ENCODE measurements at places on chromosomes 2 and 18.

DNA sequence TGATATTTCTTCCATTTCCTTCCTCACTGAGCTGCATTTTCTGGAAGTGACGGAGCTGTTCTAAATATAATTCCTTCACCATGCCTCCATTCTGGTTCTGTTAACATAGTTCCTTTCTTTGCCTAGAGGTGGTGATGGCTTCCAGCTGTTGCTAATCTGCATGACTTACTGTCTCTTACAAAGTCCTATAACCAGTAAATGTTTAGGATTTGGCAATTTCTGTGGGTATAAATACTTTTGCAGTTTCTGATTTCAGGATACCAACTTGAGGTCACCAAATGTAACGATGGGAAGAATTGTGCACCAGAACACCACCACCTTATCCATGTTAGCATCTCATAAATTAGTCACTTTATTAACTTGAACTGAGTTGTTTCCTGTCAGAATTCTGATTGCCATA lies 101.7 kb upstream of the FN1 start:
- no peak for DNase-seq

- DNase-seq = no peak
Observed at GRCh38 chr2:134283661-134284060, 29.8 kb downstream of the MGAT5 start.

GRCh38 chr2:75390169-75390568 lies 170.6 kb downstream of the EVA1A start:
- DNase-seq = no peak

- no peak for DNase-seq
Observed at GRCh38 chr2:153536115-153536514, 57.6 kb upstream of the RPRM start.

GRCh38 chr18:60485201-60485600 lies 112.6 kb upstream of the MC4R start:
- peak; percentile 7 for DNase-seq

DNA sequence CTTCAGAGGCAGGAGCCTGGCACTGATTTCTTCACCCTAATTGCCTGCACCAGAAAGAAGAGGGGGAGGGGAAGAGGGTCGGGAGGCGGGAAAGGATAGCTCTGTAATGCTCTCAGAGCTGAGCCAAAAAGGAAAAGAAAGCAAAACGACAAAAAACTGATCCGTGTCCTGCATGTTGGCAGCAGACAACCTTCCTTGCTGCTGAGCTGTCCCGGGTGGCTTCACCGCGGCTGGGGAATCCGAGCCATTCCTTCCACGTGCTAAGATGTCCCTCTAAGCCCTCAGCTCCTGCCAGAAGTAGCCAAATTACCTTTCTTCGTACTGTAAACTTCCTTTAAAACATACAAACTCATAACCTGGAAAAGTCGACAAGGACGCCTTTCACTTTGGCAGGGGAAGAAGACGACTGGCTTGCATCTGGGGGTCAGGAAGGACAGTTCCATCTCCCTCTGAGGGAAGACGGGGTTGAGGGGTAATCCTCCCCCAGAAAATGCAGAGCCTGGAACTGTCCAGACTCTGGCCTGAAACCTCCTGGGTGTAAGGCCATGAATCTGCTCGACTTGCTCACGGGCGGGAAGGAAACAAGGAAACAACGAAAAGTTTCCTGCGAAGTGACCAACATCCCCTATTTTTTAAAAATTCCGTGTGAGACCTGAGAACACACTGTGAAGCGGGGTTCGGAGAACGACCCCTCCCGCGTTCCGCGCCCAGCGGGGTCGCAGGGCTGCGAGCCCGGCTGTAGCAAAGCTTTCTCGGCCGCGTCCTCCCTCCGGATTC lies 7.7 kb downstream of the OTX1 start:
- DNase-seq = no peak

- DNase-seq = no peak
Observed at GRCh38 chr2:42957109-42957860, 164.9 kb upstream of the HAAO start.

- no peak for DNase-seq
Observed at GRCh38 chr18:64244571-64244970, 95.7 kb upstream of the LINC00305 start.

DNA sequence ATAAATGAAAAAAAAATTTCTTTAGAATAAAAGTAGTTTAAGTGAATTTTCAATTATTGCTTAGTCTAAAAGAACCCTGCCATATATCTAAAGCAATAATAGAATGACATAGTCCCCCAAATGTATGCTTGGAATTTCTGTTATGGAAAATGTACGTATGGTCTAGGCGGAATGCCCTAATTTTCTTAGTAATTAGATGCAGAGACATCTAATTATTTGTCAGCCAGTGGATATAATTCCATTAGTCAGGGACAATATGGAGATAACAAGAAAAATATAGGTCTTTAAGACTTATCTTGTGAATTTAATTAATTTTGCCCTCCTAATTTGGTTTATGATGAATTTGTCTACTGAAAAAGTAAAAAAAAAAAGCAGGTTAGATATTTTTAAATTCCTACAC lies 460.9 kb upstream of the SOX11 start:
- DNase-seq = no peak

DNA sequence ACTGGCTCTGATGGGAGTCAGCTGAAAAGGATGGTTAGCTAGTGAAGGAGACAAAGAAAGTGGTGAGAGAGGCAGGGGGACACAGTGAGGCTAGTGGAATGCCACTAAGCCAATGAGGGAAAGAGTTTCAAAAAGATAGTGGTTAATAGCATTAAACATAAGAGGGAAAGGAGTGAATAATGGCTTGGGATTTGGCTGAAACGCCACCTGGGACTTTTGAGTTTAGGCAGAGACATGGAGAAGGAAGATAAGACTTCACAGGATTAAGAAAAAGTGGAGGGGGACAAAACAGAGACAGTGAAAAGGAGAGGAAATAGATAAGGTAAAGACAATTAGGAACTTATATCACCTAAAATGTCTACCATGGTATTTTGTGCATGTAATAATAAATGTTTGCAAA lies 6.9 kb downstream of the CD28 start:
- no peak for DNase-seq

GRCh38 chr18:1252936-1253335 lies 348.3 kb downstream of the ADCYAP1 start:
- no peak for DNase-seq

- DNase-seq = no peak
Observed at GRCh38 chr2:152352616-152353015, 17.6 kb downstream of the FMNL2 start.

DNA sequence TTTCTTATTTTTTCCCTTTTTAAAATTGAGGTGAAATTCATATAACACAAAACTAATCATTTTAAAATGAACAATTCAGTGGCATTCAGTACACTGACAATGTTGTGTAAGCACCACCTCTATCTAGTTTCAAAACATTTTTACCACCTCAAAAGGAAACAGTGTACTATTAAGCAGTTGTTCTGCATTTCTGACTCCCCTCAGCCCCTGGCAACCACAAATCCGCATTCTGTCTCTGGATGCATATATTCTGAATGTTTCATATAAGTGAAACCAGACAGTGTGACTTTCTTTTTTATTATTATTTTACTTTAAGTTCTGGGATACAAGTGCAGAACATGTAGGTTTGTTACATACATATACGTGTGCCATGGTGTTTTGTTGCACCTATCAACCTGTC lies 19.2 kb upstream of the TANK start:
- DNase-seq = no peak

- no peak for DNase-seq
Observed at GRCh38 chr18:78582181-78582709, 397.4 kb upstream of the SALL3 start.

DNA sequence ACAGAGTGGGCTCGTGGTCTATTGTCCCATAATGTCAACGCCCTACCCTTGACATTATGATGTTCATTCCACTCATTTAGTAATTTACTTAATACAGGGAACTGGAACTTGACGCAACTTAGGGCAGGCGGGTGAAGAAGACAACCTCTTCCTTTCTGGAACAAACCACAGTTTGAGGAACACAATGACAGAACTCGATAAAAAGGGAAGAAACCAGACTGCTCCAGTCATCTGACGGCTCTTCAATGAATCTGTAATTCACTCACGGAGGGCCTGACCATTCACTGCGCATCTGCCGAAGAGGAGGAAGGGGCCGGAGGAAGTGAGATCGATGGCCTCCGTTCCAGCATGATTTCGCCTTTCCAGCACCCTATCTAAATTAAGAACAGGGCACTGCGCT lies 83.2 kb downstream of the BCL2 start:
- no peak for DNase-seq

DNA sequence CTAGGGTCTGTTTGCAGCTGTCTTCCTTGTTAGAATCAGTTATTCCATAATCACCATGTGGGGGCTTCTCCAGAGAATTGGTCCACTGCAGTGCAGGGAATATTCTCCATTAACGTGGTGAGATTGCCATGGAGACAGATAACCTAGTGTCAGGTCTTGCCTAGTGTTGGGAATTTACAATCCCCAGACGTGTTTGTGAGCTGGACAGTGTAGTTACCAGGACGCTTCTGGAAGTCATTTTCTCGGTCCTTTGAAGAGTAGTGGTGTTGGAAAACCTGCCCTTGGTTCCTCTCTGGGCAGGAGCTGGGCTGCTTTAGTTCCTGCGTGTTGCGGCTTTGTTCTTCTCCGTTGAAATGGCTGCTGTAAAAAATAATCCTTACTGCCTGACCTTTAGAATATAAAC lies 68.8 kb upstream of the LYPD6B start:
- DNase-seq = no peak

GRCh38 chr18:39596221-39596620 lies 2030.6 kb upstream of the CELF4 start:
- no peak for DNase-seq

- DNase-seq = no peak
Observed at GRCh38 chr18:78875016-78875777, 104.4 kb upstream of the SALL3 start.

DNA sequence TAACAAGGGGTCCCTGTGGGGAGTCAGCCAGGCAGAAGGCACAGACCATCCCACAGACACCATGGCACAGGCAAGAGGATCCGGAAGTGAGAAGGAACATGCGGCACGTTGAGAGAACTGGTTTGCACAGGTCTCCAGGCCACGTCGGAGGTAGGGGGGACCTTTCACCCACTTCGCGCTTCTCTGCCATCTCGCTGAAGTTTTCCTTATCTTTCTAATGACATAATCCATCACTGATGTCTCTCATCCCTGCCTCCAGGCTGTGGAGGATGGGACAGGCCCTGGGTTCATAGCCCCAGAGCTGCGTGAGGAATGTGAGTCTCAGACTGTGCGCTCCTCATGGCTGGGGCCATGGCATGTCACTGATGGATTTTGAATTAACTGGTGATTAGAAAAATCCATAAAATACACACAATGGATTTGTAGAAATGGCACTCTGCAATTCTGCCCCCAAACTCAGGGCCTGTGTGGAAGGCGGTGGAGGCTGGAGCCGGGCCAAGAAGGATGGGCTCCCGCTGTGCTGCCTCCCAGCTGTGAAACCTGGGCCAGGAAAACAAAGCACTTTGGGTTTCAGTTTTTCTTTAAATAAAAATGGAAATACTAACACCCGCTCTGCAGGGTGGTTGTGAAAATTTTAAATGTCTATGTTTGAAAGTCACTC lies 113.3 kb upstream of the ALKAL2 start:
- no peak for DNase-seq

DNA sequence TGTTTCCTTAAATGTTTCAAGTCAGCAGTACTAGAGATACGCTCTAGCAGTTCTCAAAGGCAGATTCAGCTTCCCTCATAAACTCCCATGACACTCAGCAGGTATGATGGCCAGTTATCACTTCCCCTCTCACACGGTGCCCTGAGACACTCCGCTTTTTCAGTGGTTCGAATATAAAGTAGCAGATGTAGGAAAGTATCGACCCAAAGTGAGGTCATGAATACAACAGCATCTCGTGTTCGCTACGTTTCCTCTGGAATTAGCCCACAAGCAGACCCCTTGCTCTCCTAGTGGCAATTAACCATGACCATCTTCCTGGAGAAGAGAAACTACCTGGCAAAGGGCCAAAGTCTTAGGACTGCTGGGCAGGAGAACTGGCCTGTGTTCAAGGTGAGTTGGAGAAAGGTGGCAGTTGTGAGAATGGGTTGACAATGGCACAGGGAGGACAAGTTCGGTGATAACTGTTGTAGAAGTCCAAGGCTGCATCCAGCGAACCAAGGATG lies 9.3 kb upstream of the AGBL5 start:
- DNase-seq = no peak

- no peak for DNase-seq
Observed at GRCh38 chr18:23228102-23229061, 93.1 kb downstream of the CABLES1 start.

DNA sequence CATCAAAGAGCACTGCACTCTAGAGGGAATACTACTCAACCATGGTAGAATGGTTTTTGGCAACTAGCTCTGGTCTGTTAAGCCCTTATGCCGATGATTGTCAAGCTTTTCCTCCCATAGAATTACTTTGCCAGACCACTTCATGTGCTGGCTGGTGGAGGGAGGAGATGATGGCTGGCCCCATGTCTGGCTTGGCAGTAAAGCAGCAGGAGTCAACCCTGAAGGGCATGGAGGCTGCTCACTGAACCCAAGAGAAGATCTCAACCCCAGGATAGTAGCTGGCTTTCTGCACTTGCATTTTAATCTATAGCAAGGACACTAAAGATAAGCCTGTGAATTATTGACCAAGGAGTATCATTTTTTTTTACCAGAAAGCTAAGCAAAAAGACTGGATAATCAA lies 309.9 kb downstream of the PIEZO2 start:
- no peak for DNase-seq

- DNase-seq = no peak
Observed at GRCh38 chr18:73646196-73646595, 501.4 kb downstream of the FBXO15 start.

GRCh38 chr2:18083806-18084205 lies 205.3 kb downstream of the KCNS3 start:
- no peak for DNase-seq

DNA sequence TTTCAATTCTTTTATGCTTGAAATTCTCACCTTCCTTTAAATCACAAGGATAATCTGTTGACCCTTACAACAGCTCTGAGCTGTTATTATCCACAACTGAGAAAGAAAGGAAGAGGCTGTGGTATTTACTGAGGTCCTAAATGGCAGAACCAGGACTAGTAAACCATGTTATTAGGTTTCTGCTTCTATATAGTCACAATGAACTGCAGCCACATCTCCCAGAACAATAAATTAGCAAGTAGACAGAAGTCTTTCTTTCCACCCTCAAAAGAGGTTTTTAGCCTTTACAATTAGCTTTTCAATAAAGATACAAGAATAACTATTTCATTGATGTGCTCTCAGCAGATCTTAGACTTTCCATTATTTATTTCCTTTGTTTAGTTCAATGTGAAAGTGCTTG lies 374.2 kb downstream of the NRXN1 start:
- DNase-seq = no peak

- DNase-seq = peak; percentile 64
Observed at GRCh38 chr18:6604573-6604941, 125.0 kb upstream of the ARHGAP28 start.

- no peak for DNase-seq
Observed at GRCh38 chr2:128722489-128722888, 403.8 kb upstream of the HS6ST1 start.

DNA sequence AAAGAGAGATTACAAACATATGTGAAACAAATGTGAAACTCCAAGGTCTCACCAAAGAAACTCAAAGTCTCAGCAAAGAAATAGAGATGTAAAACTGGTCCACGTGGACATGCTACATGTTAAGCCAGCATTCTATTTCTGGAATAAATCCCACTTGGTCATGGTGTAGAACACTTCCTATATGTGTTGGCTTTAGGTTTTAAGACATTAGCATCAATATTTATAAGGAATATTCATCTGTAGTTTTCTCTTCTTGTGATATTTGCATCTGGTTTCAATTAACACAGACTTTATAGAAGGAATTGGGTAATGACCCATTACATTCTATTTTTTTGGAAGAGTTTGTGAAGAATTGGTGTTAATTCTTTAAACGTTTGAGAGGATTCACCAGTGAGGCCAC lies 133.1 kb downstream of the COPS8 start:
- no peak for DNase-seq
